ENCODE measurements at places on chromosomes 7 and 10.

DNA sequence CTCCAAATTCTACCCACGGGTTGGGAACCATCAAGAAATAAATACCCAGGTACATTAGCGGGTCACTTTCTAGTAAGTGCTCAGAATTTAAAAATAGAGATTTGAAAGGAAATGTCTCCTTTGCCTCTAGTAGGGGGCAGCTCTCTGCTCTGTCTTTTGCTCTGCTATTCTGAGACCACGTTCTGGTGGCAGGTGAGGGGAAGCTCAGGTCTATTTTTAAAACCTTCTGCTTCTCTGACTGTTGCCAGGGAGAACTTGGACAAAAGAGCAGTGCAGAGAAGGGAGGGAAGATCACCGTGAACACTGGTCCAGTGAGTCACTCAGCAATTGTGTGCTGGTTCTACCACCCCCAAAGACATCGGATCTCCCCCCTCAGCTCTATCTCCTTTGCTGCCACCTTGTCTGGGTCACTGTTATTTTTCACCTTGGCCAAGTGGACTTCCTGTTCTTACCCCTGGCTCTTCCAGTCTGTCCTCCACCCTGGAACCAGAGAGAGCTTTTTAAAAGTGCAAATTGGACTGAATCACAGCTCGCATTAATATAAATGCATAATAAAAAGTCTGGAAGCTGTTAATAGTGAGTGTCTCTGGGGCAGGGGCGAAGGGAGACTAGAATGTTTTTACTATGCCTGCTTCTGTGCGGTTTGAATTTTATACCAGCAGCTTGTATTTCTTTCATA is 72.4 kb upstream of the LOXL4 start:
- DNase-seq: no peak

GRCh38 chr7:137661634-137662033 is 185.1 kb downstream of the DGKI start:
- DNase-seq: no peak

DNA sequence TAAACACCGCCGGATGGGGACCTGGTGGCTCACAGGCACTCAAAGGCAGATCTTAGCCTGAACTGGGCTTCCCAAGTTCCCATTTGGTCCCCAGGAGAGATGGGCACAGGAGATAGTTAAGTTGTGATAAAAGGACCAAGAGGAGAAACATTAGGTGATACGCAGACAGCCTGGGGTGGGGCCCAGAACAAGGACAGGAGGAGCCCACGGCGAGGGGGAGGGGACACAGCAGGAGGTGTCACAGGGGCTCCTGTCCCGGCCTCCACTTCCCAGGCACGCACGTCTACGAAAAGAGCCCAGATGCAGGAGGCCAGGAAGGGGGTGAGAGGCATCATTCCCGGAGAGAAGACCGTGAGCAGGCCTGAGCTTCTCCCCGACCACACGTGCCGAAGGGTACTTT is 16.3 kb upstream of the DNAAF5 start:
- no peak for DNase-seq

- no peak for DNase-seq
Observed at GRCh38 chr10:13913897-13914296, 327.1 kb downstream of the PRPF18 start.

DNA sequence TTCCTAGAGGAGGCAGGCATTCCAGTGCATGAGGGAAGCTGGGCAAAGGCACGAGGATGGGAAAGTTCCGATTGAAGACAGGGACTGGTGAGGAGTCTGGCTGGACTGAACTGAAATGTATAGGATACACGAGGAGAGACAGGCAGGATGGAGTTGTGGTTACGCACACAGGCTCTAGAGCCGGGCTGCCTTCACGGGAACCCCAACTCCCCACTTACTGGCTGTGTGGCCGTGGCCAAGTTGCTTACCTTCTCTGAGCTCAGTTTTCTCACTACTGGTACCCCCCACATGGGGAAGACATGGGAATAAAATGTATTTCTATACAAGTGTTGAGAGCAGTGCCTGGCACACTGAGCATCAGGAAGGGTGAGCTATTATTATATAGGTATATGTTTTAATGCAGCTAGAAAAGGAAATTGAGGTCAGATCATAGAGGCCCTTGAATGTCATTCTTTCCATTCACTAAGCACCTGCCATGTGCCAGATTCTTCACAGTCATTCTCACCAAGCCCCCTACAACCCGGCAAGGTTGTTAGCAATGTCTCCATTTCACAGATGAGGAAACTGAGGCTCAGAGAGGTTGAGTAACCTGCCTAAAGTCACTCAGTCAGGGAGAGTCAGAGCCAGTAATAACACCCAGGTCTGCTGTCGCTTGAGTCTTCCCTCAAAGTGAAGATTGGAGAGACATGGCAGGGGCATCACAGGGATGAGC is 9.7 kb downstream of the CHST3 start:
- no peak for DNase-seq

DNA sequence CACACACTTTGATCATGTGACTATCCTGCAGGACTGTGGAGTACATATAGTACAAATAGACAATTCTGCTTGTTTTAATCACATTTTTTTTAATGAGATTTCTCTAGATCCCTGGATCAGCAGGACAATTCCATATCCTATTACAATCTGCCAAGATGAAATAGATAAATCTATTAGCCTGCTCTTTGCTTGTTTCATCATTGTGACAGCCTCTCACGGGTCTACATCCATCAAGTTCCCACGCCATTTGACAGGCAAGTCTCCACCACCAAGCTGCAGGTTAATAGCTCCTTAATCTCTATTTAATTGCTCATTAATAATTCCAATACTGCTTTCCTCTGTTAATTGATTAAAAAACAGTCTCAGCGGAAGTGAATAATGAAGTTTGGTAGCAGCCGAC is 671.5 kb downstream of the CCSER2 start:
- DNase-seq: no peak

GRCh38 chr7:117143066-117143465 is 179.8 kb downstream of the WNT2 start:
- no peak for DNase-seq

DNA sequence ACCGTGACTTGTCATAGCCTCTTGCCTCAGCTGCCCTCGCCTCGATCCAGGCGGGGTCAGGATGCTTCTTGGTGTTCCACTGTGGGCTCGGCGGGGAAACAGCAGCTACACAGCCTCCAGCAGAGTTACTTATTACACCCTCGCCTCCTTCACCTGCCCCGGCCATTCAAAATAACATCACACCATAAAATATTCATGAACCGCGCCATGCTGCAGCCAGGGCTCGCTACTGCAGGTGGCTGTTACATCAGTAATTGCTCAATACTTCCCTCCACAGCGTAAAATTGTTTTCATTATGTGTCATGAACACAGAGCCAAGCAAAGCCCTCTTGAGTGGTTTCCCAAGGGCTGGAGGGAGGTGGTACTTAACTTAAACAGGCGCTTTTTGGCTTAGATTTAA is 241.5 kb upstream of the SP8 start:
- DNase-seq: peak; percentile 90

- no peak for DNase-seq
Observed at GRCh38 chr10:126570621-126571602, 99.6 kb downstream of the C10orf90 start.

DNA sequence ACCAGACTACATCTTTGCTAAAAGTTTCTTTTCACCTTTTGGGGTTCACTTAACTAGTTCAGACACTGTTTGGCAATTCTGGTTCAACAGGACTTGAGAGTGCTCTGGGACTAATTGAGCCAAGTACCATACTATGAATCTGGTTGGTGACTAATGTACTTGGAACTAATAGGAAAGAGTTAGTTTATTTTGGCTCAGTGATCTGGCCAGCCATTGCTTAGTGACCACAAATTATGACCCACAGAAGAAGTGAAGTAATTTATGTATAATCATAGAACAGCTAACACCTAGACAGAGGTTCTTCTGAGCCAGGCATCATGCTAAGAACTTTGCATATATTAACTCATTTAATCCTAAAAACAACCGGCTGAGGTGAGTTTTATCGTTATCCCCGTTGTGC is 126.5 kb upstream of the JCAD start:
- DNase-seq: no peak

DNA sequence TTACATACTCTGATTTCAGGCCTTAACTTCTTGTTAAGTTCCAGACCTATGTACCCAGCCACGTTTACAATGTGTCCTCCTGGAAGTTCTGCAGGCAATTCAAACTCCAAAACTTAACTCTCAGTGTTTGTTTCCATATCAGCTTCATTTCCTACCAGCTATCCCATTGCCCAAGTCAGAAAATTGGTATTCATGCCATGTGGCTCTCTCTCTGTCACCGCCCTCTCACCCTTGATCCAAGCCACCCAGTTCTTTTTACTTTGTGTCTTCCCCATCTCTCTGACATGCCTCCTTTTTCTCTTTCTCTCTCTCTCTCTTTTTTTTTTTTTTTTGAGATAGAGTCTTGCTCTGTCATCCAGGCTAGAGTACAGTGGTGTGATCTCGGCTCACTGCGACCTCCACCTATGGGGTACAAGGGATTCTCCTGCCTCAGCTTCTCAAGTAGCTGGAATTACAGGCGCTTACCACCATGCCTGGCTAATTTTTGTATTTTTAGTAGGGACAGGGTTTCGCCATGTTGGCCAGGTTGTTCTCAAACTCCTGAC is 33.9 kb downstream of the ARL4A start:
- no peak for DNase-seq

GRCh38 chr7:47221826-47222225 is 360.1 kb downstream of the TNS3 start:
- no peak for DNase-seq

- no peak for DNase-seq
Observed at GRCh38 chr10:13776861-13777311, 190.1 kb downstream of the PRPF18 start.

DNA sequence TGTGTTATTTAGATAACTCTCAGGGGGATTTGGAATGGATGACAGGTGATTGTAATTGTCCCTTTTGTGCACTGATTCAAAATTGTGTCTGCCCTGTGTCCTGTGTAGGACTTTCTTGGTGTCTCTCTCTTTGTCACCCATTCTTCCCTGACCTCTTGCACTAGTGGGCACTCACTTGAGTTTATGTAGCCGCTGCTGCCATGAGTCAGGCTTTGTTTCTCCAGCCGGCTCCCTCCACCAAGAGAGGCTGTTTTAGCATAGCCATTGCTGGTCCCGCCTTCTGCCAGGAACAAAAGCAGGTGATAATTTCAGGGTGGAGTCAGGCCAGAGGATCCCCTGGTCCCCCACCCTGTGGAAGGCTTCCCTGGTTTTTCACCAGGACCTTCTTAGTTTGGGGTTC is 8.4 kb downstream of the COL17A1 start:
- DNase-seq: no peak

DNA sequence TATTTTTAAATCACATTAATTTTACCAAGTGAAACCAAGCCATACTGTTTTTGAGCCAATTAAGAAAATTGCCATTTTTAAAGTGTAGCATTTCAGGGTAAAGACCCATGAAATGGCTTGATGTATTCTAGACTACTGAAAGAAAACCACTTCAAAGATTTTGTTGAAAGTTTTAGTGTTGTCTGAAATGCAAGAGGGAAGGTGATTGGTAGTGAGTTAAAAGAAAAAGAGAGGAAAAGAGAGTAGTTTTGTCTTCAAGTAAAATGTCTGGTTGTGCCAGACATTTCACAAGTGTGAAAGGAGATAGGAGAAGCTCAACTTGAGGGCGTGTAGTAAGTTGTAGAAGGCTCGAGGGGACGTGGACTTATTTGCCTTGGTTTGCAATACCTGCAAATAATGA is 41.6 kb downstream of the CALML5 start:
- DNase-seq: no peak

- no peak for DNase-seq
Observed at GRCh38 chr7:129123510-129123857, 21.0 kb upstream of the TSPAN33 start.

DNA sequence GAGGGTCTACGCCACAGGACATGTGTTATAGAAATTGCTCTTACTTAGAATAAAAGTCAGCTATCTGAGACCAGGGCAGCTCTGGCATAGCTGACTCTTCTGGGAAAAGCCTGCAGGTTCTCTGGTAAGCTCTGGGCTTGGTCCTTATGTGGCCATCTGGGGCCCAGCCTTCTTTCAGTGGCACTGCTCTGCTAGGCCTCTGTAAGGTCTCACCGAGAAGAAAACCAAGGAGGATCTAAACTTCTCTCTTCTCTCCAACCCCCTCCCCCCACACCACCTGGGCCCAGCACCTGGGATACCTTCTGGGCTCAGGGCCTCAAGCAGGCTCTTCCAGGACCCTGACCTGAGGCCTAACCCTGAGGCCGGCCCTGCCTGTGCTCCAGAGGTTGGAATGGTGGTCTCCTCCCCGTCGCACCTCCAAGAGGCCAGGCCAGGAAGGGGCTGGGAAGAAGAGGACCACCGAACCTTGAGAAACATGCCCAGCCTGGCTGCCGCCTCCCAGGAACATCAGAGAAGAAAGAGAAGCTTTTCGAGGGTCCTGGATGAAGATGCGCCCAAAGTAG is 323.6 kb downstream of the GFRA1 start:
- DNase-seq: no peak

All from NCI-H1092 (cell line).